Mesendoderm (in vitro differentiated cells): ENCODE measurements at places on chromosomes 11 and 22.

GRCh38 chr11:74320538-74320937 lies 9.1 kb upstream of the P4HA3 start:
- DNase-seq: no peak

DNA sequence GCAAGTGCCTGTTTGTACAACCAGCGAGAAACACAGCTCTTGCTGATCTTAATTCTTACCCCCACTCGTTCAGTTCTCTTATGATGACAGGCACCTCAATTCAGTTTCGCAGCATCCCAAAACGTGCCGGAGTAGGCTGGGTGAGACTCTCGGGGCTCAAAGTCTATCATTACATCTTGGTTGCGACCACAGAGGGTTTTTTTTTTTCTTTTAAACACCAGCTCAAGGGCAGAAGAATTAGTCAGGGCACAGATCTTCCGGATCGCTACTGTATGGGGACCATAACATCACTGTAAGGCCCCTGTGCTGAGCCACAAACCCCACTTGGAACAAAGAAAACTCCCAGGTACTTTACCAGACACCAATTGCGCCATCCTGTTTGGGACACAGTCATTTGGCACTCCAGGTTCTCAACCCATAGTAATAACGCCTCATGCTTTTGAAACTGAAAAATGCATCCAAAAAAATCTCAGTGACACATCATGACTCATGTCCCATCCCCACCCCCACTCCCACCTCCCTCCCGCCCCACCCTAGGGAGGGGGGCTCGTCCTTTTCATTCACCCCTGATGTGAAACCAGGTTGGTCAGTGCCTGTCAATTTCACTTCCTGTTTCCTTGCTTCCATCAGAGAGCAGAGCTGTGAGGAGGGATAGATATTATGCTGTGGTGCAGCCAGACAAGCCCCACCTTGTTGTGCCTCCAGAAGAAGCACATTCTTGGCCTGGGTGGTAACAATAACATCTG lies 41.0 kb upstream of the CD5 start:
- no peak for DNase-seq

DNA sequence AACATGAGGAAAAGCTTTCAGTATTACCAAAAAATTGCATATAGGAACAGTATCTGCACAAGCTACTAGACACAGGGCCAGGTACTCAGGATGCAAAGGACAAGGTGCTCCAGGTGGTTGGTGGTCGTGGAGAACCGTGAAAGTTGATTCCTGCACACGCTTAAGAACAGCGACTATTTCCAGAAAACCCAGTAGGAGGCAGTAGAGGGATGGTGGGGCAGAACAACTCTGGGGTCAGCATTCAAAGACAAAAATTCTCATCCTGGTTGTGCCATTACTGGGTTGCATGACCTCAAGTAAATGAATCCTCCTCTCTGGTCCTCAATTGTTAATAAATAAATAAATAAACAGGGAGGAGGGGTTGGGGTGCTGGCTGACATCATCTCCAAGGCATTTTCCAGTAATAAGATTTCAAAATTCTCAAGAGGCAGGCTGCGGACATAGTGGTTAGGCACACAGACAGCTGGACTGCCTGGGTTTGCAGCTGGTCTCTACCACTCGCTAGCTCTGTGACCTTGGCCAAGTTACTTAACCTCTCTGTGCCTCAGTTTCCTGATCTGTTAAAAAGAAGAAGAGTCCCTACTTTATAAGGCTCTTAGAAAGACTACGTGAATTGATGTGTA lies 89.6 kb downstream of the ISX start:
- peak; percentile 70 for DNase-seq

DNA sequence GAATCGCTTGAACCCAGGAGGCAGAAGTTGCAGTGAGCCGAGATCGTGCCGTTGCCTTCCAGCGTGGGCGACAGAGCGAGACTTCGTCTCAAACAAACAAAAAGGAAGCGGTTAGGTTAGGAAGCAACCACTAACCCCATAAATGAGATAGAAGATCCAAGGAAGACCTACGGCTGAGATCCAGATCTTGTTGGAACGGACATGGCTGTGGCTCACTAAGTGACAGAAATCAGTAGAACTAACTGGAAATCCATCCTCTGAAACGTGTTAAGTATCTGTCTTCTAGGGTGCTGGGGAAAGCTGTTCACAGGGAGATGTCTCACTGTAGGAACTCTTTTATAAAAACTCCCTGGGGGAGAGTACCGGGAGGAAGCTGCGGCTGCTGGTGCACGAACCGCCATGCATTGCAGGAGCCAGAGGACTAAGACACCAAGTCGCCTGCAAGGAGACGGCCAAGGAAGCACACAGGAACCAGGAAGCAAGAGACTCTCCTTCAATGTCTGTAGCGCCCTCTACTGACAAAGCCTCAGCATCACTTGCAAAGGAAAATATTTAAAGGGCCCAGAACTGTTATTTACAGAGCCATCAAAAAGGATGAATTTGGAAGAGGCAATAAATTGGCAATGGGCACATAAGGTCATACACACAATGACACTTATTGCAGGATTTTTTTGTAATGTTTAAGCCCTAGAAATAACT lies 16.9 kb upstream of the SPTY2D1 start:
- DNase-seq: peak; percentile 90

GRCh38 chr11:128532016-128532571 lies 55.3 kb downstream of the ETS1 start:
- DNase-seq: no peak

DNA sequence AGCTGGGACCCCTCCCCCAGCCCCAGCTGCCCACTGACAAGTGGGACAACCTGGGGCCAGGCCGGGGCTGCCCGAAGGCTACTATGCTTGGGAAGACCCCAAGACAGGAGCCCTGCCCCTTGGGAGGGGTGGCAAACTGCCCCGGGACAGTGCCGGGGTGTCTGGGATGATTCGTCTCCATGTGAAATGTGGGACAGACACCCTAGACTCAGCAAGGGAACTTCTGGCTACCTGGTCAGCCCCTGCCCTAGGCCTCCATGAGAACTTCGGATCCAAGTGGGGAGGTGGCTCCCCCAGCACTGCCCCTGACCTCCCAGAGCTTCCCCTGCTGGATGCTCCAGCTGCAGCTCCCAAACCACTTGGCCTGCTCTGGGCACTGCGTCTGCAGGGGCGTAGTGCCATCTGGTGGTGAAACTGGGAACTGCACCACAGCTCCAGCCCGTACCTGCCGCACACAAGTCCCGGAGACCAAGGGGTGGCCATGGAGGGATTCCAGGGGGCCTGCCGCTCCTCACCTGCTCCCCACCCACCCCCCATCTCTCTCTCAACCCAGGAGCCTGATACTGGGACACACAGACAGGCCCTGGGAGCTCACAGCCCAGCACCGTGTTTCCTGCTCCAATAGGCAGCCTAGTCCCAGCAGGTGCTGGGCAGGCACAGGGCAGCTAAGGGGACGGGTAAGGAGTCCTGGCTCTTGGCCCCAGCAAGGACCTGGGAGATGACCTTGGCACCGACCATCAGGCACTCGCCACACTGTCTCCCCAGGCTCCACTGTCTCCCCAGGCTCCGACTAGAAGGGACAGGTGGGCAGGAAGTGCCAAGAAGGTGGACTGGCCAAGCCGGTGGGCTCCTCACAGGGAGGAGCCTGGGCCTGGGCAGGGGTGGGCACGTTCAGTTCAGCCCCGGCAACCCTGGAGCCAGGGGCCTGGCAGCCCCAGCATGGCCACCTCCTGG lies 194.1 kb downstream of the IGLL1 start:
- peak; percentile 80 for DNase-seq

DNA sequence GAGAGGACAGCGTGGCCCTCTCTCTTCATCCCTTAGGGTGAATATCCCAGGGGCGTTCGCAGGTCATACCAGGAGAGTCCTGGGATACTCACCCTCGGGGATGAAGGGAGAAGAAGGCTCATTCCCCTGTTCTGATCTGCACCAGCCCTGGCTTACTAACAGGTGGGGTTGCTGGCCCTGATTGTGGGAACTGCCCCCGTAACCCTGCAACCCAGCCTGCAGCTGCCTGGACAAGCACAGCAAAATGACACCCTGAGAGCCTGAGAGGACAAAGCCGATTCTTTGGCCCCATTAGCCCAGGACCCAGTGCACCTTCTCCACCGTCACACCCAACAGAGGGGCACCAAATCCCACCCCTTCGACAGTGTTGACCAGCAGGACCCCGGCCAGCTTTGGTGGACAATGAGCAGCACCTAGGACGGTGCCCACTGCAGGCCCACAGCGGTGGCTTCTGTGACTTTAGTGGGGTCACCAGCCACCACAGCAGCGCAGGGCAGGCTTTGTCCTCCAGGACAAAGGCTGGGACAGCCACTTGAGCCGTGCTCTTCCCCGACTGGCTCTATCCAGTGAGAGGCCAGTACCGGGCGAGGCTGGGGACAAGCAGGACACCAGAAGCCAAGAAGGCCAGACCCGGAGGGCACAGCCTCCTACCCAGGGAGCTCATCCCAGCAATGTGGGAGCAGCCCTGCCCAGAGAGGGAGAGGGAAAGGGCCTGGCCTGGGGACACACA lies 98.5 kb upstream of the RTL6 start:
- DNase-seq: no peak

- DNase-seq: no peak
Observed at GRCh38 chr11:43874738-43875137, 5.9 kb upstream of the ALKBH3 start.

DNA sequence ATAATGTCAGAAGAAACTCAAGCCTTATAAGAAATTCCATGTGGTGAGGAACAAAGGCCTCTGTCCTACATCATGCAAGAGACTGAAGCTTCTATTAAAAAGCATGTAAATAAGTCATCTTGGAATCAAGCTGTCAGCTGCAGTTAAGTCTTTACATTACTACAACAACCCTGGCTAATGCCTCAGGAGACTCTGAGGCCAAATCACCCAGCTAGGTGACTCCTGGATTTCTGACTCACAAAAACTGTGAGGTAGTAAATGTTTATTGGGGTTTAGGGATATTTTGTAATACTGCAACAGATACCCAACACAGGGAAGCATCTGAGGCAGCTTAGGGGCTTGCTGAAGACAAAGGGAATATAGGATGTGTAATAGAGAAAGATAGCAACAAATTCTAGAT lies 89.6 kb downstream of the C11orf87 start:
- DNase-seq: no peak

GRCh38 chr22:47351836-47352579 lies 589.6 kb downstream of the TBC1D22A start:
- DNase-seq: no peak

GRCh38 chr11:65089621-65090020 lies 5.6 kb downstream of the ZFPL1 start:
- DNase-seq: no peak

DNA sequence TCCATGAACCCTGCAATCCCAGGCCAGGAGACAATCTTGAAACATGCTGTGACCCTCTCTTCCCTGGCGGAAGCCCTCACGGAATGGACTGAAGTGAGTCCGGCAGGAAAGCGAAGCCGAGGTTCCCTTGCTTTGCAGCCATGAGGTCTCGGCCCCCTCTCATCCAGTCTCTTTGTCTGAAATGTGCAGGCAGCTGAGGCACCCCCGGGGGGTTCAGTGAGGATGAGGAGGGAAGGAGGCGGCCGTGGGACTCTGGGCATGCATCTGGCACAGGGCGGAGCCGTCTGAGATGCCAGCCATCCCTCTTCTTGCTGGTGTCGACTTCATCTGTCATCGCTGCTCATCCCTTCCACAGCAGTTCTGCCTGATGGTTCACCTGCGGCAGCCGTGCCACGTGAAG lies 1485.7 kb downstream of the BRD1 start:
- no peak for DNase-seq

- DNase-seq: no peak
Observed at GRCh38 chr11:12901272-12901671, 107.8 kb upstream of the RASSF10 start.

GRCh38 chr22:25485626-25486545 lies 78.6 kb upstream of the GRK3 start:
- no peak for DNase-seq

DNA sequence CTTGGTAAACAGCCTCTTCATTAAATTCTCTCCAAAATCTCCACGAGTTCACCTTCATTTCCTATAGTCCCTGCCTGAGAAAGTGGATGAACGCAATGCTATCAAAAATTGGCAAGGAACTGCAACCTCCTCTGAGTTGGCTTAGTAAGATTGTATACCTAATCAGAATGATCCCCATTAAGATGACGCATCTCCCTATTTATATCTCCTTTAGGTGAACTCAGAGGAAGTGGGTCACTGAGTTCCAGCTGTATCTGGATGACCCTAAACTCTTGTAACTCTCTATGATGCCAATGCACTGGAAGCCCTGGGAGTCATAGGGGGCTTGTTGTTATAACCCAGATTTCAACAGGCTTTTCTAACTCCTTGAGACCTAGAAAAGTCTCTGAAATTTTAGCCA lies 48.2 kb downstream of the OR10A6 start:
- DNase-seq: no peak

- DNase-seq: peak; percentile 73
Observed at GRCh38 chr11:33769542-33769941, 4.8 kb downstream of the FBXO3 start.

DNA sequence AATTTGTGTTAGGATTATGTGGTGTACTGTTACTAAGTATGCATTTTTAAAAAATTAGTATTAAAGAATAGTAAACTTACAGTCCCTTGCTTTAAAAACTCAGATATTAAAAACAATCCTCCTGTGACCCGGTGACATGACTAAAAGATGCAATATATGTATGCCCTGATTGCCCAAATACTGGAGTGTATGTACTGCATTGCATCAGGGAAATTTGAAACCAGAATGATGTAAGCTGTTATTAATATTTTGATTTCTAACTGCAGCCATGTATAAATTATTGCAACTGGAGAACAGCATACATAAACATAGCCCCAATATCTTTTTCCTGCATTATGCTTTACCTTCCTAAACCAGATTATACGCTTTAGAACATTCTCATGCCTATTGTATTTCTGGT lies 3.7 kb upstream of the HSPA8 start:
- DNase-seq: no peak

DNA sequence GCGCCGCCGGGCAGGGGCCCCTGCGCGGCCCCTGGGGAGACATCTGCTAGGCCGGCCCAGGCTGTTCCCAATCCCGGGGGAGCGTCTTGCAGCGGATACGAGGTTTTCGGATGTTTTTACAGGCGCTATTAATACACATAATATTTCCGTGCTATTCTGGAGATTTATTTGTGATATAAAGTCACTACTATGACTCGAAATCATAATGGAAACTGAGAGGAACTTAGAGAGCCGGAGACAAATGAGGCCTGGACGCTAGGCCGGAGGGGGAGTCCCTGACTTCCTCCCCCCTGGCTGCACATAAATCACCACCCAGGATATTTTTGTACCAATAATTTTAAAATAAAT lies 91.7 kb upstream of the ANO1 start:
- no peak for DNase-seq
